GM23248 (cell line): ENCODE measurements at places on chromosomes 3 and 15. TPM values are rescaled to one million over a fixed set of nuclear protein-coding genes. Genes with fewer than 3 reads are reported as not detected.

Gene RARRES1
- 1.3 and 1.7 TPM in 2 replicates for total RNA-seq

Gene PRR20G
- total RNA-seq, result not detected in 2 replicates

Gene C2CD4B
- not detected in 2 replicates for total RNA-seq

Gene ANKUB1
- total RNA-seq, result not detected in 2 replicates

Gene ACTRT3
- total RNA-seq, result 2.8 and 5.2 TPM in 2 replicates

Gene ZDHHC19
- total RNA-seq, result not detected in 2 replicates

Gene TRAK1
- 41.5 and 51.0 TPM in 2 replicates for total RNA-seq

GRCh38 chr3:21142949-21143348, 608.1 kb downstream of the ZNF385D start:
- no peak for DNase-seq

DNA sequence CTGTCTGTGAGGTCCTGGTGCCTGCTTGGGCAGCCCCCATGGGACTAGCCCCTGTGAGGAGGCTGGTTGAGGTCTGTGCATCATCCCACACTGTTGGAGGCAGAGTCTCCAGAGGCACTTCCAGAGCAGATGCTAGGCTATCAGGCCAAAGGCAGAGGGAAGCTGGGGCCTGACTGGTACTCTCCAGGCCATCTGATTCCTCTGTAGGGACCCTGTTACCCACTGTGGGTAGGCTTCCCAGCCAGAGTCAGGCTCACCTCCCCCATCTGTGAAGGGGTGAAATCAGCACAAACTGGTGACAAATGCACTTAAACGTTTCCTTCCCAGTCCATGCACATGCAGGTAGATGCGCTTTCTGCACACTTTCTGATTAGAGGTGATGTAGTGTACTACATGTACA, 212.6 kb upstream of the TOPAZ1 start:
- no peak for DNase-seq

DNA sequence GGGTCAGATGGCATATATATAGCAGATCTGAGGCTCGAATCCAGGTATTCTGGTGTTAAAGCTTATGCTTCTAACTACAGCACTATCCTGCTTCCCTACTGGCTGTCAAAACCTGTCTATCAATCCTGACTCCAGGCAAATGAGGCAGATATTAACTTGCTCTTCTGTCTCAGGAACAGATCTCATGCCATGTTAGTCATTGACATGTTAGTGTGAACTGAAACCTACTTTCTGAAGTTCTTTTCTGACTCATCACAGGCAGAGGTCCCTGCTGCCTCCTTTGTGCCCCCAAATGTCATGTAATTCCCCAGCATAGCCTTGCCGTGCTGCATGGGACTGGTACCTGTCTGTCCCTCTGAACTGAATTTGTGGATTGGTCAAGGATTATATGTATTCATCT, 125.0 kb upstream of the SMAD3 start:
- DNase-seq, result peak; percentile 58

- DNase-seq, result no peak
Measured at GRCh38 chr15:90006217-90007075, 5.3 kb downstream of the ZNF710 start.

- DNase-seq, result no peak
Measured at GRCh38 chr3:32310918-32311839, 72.7 kb downstream of the CMTM8 start.

DNA sequence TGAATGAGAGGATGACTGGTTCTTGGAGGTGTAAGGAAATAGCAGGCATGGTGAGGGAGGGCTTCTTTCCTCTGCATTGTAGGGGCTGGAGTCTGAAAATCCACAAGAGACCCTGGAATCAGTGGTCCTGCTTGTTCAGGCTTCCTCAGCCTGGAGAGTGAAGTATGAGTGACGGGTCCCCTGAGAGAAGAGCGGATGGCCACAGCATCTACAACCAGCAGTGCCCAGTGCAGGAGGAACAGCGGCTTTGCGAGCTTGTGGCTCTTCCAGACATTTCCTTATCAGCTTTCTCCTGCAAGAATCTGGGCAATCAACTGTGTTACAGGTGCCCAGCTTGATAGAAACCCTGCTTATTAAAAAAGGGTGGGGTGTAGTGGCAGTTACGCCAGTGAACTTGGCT, 97.0 kb upstream of the HES1 start:
- DNase-seq, result no peak

- peak; percentile 39 for DNase-seq
Measured at GRCh38 chr3:17195192-17195611, 310.4 kb downstream of the PLCL2 start.

- DNase-seq, result no peak
Measured at GRCh38 chr3:171879472-171879871, 36.3 kb downstream of the TMEM212 start.

- no peak for DNase-seq
Measured at GRCh38 chr3:82610236-82610635, 848.8 kb upstream of the GBE1 start.

GRCh38 chr15:36960179-36960946, 140.0 kb downstream of the MEIS2 start:
- no peak for DNase-seq

- DNase-seq, result peak; percentile 14
Measured at GRCh38 chr3:197253238-197253947, 45.0 kb downstream of the DLG1 start.

DNA sequence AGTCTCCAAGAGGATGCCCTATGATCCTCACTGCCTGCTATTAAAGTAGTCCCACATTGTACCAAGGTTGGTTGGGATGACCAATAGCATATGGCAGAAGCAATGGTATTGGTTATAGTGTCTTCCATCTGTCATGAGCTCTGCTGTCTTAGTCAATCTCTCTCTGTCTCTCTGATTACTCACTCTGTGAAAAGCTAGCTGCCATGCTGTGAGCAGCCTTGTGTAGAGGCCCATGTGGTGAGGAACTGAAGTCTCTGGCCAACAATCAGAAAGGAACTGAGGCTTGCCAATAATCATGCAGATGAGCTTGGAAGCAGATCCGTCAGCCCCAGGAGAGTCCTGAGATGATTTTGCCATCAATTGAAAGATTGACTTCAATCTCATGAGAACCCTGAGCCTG, 60.3 kb upstream of the CFAP161 start:
- no peak for DNase-seq

- DNase-seq, result peak; percentile 9
Measured at GRCh38 chr3:127914584-127914983, 448 bp upstream of the KBTBD12 start.

DNA sequence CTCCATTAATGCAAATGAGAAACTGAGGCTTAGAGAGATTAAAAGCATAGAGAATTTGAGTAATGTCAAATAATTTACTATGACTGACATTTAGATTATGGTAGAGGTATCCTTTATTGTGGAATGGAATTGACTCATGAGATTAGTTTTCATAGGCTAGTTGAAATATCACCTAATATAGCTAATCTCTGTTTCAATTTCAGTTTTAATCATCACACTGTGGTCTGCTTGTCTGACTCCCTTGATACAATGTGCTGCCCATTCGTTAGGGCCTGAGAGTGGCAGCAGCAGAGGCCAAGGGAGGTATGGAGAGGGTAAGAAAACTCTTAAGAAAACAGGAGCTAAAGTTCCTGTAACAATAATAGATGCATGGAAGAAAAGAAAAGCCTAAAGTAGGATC, 13.2 kb upstream of the ZBTB20 start:
- DNase-seq, result no peak
